ENCODE measurements at places on chromosomes 11 and 22.

GRCh38 chr11:61771985-61772455, 19.6 kb downstream of the MYRF start:
- DNase-seq: no peak

GRCh38 chr11:61158691-61159381, 2.4 kb downstream of the VPS37C start:
- no peak for DNase-seq

- DNase-seq: no peak
These were observed 54.0 kb upstream of the GCAT start for GRCh38 chr22:37753746-37754145.

- DNase-seq: no peak
These were observed 20.9 kb upstream of the TMPRSS4 start for GRCh38 chr11:118055966-118056365.

GRCh38 chr11:73366265-73366610, 10.0 kb upstream of the RELT start:
- no peak for DNase-seq

- DNase-seq: no peak
These were observed 2.1 kb downstream of the INCENP start for GRCh38 chr11:62125881-62126280.

DNA sequence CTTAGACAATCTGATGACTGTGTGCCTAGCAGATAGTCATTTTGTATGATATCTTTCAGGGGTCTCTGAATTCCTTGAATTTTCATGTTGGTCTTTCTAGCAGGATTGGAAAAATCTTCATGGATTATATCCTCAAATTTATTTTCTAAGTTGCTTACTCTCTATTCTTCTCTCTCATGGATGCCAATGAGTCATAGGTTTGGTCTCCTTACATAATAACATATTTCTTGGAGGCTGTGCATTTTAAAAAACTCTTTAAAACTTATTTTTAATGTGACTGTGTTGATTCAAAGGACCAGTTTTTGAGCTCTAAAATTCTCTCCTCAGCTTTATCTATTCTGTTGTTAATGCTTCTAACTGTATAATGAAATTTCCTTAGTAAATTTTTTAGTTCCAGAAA, 198.7 kb downstream of the AASDHPPT start:
- no peak for DNase-seq

DNA sequence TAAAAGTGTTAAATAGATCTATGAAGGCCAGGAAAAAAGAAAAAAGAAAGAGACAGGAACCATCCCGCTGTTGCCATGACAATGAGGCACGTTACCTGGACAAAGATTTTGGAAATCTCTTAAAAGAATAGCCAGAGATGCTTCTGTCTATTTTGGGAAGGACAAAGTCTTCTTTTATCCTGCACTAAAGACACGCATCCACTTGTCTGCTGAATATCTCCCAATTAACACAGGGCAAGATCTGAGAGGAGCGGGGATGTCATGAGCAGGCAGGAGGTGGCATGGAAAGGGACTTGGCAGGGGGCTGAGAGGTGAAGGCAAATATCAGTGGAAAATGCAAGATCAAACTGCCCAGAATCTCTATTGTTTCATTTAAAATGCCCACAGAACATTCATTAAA, 153.8 kb upstream of the BLID start:
- DNase-seq: no peak
